ENCODE measurements at places on chromosomes 6 and 20. TPM values are rescaled to one million over a fixed set of nuclear protein-coding genes. Genes with fewer than 3 reads are reported as not detected.

Gene TFAP2A
- total RNA-seq = 0.53 TPM

Gene TAAR6
- not detected for total RNA-seq

Gene SLC24A3
- total RNA-seq = 0.57 TPM

Gene UST
- 4.6 TPM for total RNA-seq

Gene BPIFB4
- not detected for total RNA-seq

Gene SPATA2
- total RNA-seq = 6.4 TPM

Gene CCM2L
- 6.2 TPM for total RNA-seq

Gene RAD21L1
- not detected for total RNA-seq

DNA sequence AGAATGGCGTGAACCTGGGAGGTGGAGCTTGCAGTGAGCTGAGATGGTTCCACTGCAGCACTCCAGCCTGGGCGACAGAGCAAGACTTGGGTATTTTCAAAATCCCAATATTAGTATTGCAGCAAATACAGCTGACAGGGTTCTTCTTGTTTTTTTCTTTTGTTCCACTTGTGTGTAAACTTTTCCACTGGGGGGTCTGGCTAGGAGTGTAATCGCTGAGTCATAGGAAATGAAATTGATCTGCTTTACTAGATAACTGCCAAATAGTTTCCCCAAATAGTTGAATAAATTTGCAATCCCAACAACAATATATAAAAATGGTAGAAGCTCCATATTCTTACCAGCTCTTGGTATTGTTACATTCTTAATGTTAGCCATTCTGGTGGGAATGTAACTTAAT lies 526.0 kb upstream of the SOX4 start:
- no peak for DNase-seq

DNA sequence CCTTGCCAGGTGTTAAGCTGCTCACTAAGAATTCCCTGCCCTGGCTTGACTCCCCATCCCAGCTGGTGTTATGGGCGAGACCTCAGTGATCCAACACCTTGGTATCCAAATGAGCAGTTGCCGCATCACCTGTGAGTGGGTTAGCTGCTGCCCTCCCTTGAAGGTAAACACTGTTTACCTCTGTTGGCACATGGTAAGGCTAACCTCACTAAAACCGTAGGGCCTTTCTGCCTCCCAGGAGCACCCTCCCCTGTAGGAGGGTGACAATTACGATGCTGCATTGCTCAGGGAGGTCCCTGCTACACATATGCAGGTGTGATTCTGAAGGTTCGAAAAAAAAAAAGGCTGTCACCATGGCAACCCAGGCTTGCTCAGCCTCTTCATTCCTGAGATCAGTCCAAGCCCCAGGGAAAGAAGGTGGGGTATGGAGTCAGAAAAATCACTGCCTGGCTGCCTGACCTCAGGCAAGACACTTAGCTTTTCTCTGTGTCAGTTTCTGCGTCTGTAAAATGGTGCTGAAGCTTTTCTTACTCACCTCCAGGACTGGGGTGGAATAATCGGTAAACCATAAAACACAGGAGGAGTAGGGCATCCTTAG lies 19.5 kb downstream of the PNPLA1 start:
- DNase-seq = no peak

GRCh38 chr20:2946988-2947961 lies 74.0 kb downstream of the PTPRA start:
- DNase-seq = no peak

DNA sequence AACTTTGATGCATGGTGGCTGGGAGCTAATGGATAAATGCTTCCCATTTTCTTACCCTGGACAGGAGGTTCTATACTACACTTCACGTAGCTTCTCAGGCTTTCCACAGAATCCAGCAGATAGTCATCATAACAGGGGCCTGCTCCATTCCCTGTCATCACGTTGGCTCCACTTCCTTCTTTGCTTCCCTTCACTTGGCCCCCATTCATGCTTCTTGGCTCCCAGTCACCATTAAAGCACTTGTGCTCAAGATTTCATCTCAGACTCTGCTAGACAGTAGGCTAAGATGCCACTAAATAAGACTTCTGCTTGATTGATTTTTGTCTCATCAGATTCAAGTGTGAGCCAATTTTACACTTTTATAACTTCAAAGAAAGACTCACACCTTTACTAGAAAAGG lies 134.5 kb upstream of the ENPP5 start:
- DNase-seq = no peak

- no peak for DNase-seq
Observed at GRCh38 chr6:72748759-72749158, 126.9 kb downstream of the KCNQ5 start.

DNA sequence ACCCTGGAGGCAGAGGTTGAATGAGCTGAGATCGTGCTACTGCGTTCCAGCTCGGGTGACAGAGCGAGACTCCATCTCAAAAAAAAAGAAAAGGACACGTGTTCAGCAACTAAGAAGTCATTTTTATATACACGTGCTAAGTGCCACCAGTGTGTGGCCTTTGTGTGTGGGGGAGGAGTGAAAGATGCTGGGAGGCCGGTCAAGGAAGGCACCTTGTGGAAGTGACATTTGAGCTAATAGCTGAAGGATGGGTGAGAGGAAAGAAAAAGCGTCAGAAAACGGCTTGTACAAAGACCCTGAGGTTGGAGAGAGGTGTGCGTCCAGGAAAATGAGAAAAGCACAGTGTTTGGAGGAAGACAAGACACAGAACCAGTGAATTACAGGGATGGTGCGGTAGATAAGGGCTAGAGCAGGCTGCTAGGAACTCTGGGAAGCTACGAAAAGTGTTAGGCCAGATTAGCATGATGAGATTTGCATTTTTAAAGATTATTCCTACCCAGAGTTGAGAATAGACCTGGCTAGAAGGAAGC lies 11.6 kb downstream of the RREB1 start:
- no peak for DNase-seq

- DNase-seq = no peak
Observed at GRCh38 chr6:47446669-47447330, 30.8 kb upstream of the CD2AP start.

DNA sequence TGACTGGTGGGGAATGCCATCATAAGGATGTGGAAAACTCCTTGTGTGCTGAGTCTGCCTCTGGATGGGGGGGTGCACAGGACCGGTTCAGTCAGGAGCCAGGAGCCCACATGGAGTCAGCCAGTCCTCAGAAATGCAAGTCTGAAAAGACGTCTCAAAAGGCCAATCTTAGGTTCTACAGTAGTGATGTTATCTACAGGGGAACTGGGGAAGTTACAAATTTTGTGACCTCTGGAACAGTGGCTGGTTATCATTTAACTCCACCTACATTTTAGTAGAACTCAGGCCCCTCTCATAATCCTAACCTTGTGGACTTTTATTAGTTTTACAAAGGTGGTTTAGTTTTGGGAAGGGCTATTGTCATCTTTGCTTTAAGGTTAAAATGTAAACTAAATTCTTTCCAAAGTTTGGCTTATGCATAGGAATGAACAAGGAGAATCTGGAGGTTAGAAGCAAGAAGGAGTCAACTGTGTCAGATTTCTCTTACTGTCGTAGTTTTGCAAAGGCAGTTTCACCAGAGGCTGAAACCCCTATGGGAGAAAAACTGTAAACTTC lies 13.7 kb upstream of the TBC1D22B start:
- DNase-seq = no peak

DNA sequence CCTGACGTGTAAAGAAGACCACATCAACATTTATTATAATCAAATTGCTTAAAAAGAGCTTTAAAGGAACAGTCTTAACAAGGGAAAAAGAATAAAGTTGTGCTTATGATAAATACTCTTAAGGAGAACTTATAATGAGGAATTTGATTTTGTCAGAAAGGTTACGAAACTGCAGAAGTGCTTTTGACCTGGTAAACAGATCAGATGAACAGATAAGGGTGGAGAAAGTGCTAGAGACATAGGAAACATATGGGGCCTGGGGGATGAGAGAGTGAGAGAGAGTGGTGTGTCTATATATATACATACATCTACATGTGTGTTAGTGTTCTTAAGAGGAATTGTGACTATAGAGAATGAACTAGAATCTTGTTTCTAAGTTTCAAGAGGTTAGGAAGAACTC lies 186.2 kb upstream of the GJE1 start:
- DNase-seq = no peak

DNA sequence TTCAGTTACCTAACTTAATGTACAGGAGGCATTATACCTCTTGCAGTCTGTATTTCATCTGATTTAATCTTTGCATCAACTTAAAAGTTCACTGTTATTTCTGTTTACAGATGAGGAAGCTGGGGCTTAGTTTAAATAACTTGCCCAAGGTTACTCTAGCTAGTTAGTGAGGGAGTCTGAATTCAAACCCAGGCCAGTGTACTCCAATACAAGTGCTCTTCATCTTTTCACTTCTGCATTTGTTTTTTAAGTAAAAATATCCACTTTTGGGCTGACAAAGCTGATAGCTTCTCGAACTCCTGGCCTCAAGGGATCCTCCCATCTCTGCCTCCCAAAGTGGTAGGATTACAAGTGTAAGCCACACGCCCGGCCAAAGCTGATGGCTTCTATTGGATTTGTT lies 23.6 kb downstream of the RREB1 start:
- no peak for DNase-seq
